T-cell (primary cell): ENCODE measurements at places on chromosomes 4 and X. TPM values are rescaled to one million over a fixed set of nuclear protein-coding genes. Genes with fewer than 3 reads are reported as not detected.

The POU4F2 gene
- total RNA-seq, result not detected

DNA sequence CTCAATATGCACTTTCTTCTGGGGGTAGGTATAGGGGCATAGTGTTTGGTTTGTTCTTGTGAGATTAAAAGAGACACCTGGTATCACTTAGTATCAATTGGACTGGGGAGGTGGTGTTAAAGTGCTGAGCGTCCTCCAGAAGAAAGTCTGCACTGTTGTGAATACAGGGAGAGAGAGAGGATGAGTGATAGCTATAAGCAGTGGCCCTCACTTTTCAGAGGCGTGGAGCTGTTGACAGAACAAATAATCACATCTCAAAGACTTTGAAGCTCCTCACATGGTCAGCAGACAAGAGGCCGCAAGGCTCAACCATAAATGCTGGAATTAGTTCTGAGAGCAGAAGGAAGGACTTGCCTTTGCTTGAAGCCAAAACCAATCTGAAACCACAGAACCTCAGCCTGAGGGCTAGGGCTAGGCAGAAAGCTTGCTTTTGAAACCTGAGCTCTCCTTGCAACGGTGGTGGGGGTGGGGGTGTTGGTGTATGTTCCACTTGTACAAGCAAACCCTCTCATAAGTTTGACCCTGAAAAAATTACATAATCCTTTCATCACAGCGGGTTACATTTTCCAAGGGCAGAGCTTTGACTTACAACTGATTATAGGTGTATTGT lies 123.2 kb upstream of the SCML1 start:
- no peak for DNase-seq
- H3K27me3 ChIP-seq, result no peaks in the 10 kb centered on the region
- H3K36me3 ChIP-seq, result no peaks in the 10 kb centered on the region
- H3K4me3 ChIP-seq, result no peak overlapping the region

DNA sequence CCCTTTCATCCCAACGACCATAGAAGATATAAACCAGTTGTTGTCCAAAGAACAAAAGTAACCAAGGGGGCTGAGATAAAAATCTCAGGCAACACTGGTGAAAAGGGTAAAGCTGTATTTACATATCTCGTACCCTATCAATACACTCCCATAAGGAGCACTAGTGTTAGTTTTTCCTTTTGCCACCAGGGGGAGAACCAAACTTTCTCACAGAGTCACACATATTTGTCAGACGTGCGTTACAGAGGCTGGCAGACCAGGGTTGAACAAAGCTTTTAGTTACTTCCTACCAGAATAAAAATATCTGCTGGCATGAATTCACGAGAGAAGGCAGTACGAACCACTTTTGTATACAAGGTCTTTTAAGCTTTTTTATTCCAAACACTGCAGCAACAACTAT lies 88.3 kb downstream of the AMELX start:
- no peak for DNase-seq
- H3K36me3 ChIP-seq, result no peaks in the 10 kb centered on the region
- no peak overlapping the region for H3K27ac ChIP-seq

GRCh38 chr4:118718511-118719170 lies 33.4 kb downstream of the METTL14 start:
- H3K27ac ChIP-seq, result no peak overlapping the region
- H3K27me3 ChIP-seq, result no peaks in the 10 kb centered on the region
- H3K4me1 ChIP-seq, result no peaks in the 10 kb centered on the region
- DNase-seq, result no peak

- H3K27ac ChIP-seq, result no peak overlapping the region
- H3K36me3 ChIP-seq, result no peaks in the 10 kb centered on the region
- H3K27me3 ChIP-seq, result no peaks in the 10 kb centered on the region
- H3K4me3 ChIP-seq, result no peak overlapping the region
- no peak for DNase-seq
These were observed 11.6 kb downstream of the ARSF start for GRCh38 chrX:3052860-3053259.

DNA sequence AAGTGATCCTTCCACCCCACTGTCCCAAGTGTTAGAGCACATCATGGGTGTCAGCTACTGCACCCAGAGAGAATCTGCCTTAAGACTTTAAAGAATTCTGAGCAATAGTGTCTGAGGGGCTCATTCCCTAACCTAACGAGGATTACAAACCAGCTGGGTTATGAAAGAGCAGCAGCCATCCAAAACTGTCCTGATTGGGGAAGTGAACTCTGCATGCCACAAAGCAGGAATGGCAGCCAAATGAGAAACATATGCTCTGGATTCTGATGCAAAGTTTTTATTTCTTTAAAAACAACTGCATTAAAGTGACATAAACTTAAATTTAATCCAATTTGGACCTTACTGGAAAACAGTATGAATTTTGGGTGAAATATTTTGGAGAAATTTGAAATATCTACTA lies 103.2 kb downstream of the ANXA3 start:
- peaks cover 19% of the 10 kb centered on the region for H3K4me1 ChIP-seq
- no peak overlapping the region for H3K27ac ChIP-seq
- H3K36me3 ChIP-seq, result no peaks in the 10 kb centered on the region
- DNase-seq, result no peak
- no peak overlapping the region for H3K4me3 ChIP-seq

The PRDX4 gene
- 8.4 TPM for total RNA-seq

DNA sequence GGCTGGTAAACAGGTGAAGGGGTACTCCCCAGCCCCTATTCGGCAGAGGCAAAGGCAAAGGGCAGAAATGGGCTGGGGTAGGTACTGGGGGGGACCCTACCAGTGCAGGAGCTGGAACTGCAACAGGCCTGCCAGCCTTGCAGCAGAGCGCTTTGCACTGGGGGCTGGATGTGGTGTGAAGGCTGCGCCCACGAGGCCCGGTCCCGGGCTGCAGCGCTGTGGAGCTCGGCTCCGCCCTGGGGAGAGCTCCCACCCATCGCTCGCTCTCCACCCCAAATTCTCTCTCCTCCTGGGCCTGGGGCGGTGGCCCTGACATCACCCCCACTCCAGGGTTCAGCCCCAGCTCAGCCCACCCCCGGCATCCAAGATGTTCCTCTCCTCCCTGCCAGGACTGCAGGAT lies 24.2 kb downstream of the IQSEC2 start:
- H3K4me1 ChIP-seq, result no peaks in the 10 kb centered on the region
- no peaks in the 10 kb centered on the region for H3K36me3 ChIP-seq
- DNase-seq, result no peak
- no peak overlapping the region for H3K4me3 ChIP-seq
- no peak overlapping the region for H3K27ac ChIP-seq

GRCh38 chr4:173699841-173700475 lies 169.9 kb upstream of the HAND2 start:
- no peaks in the 10 kb centered on the region for H3K27me3 ChIP-seq
- no peaks in the 10 kb centered on the region for H3K36me3 ChIP-seq
- H3K4me3 ChIP-seq, result no peak overlapping the region
- H3K4me1 ChIP-seq, result no peaks in the 10 kb centered on the region
- no peak overlapping the region for H3K27ac ChIP-seq

The SORBS2 gene
- total RNA-seq, result 0.15 TPM

DNA sequence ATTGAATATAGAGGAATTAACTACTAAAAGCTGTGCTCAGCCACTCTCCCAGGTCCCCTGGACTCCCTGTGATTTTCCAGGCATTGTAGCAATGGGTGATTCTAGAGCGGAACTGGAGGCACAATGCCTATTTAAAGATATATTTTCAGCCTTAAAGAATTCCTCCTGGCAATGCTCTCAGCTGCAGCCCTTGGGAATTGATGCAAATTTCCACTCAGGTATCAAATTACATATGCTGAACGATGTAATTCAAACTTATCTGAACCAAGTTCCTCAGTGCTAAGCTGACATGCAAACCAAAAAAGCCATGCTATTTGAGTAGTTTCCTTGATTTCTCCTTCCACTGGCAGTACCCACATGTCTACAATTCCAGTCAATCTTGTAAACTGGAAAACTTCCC lies 86.3 kb upstream of the GABRA3 start:
- no peak overlapping the region for H3K4me3 ChIP-seq
- H3K36me3 ChIP-seq, result no peaks in the 10 kb centered on the region
- no peaks in the 10 kb centered on the region for H3K27me3 ChIP-seq
- H3K27ac ChIP-seq, result no peak overlapping the region
- H3K4me1 ChIP-seq, result no peaks in the 10 kb centered on the region

The FBXO8 gene
- total RNA-seq, result 19.5 TPM

GRCh38 chr4:145195167-145195952 lies 15.0 kb upstream of the OTUD4 start:
- no peaks in the 10 kb centered on the region for H3K27me3 ChIP-seq
- no peaks in the 10 kb centered on the region for H3K36me3 ChIP-seq
- H3K4me1 ChIP-seq, result no peaks in the 10 kb centered on the region
- DNase-seq, result no peak
- no peak overlapping the region for H3K4me3 ChIP-seq

DNA sequence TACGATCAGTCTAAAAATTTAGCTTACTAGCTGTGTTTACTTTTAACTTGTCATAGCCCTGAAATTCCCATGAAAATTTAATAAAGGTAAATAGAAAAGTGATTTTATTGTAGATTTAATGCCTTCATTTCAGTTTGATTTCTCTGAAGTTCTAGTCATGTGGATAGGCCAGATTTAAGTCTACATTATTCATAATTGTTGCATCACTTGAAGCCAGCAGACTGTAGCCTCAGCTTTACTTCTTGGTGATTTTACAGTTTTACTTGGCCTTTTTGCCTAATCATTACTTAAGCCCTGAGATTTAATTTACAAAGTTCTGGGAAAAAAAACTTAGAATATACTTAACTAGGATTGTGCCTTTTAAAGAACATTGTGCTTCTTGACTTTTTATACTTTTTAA lies 73.5 kb upstream of the FHDC1 start:
- H3K27me3 ChIP-seq, result no peaks in the 10 kb centered on the region
- H3K36me3 ChIP-seq, result no peaks in the 10 kb centered on the region
- H3K4me1 ChIP-seq, result no peaks in the 10 kb centered on the region
- DNase-seq, result no peak

DNA sequence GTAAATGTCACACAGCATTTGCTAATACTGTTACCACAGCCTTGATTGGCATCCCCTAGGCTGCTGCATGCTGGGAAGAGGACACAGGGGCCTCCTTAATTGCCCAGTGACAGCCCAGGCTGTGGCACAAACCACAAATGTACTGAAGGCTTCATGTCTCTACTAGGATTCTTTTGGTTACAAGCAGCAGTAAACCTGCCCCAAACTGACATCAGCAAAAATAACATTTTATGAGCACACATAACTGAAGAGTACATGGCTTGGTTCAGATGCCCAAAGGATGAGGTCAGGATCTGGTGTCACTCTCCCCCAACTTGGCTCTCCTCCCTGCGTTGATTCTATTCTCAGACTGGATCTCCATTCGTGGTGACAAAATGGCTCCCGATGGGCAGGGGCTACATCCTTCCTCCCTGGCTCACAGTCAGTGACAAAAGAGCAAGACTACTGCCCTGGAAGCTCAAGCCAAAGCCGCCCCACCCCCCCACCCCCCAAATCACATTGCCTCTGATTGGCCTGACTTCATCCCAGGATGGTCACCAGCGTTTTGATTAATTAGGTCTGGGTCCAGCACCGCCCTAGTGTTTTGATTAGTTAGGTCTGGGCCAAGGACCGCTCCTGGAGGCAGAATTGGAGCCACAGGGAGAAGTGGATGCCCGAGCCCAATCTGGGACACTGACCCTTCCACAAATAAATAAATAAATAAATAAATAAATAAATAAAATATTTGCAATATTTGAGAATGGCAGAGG lies 180.5 kb upstream of the RBPJ start:
- H3K4me3 ChIP-seq, result no peak overlapping the region
- H3K4me1 ChIP-seq, result no peaks in the 10 kb centered on the region
- DNase-seq, result no peak
- no peaks in the 10 kb centered on the region for H3K36me3 ChIP-seq

The CEP44 gene
- 18.8 TPM for total RNA-seq

The S100G gene
- total RNA-seq, result not detected

DNA sequence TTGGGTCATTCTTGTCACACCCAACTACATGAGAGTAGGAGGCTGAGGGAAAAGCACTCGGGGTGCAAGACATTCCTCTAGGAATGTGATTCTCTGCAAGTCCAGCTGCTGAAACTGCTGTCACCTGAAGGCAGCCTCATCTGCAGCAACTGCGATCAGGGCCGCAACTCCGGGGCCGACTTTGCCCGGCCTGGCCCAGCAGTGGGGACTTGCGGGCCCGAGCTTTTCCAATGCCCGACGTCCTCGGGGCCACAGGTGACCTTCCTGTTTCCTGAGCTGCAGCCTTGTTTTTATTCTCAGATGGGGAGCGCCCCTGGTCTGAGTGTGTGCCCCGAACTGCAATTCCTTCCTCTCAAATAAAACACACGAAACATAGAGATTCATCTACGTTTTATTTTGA lies 104.7 kb upstream of the NKX1-1 start:
- H3K27ac ChIP-seq, result no peak overlapping the region
- no peak overlapping the region for H3K4me3 ChIP-seq
- H3K4me1 ChIP-seq, result peaks cover 4% of the 10 kb centered on the region
- H3K36me3 ChIP-seq, result no peaks in the 10 kb centered on the region
- H3K27me3 ChIP-seq, result no peaks in the 10 kb centered on the region

The FAM53A gene
- total RNA-seq, result 2.3 TPM

GRCh38 chr4:1776521-1777161 lies 16.5 kb upstream of the FGFR3 start:
- DNase-seq, result no peak
- H3K27me3 ChIP-seq, result no peaks in the 10 kb centered on the region
- peaks cover 2% of the 10 kb centered on the region for H3K4me1 ChIP-seq
- H3K4me3 ChIP-seq, result no peak overlapping the region

The EGFL6 gene
- not detected for total RNA-seq

GRCh38 chr4:152106113-152106763 lies 345.4 kb upstream of the GATB start:
- H3K4me3 ChIP-seq, result no peak overlapping the region
- DNase-seq, result no peak
- peaks cover 37% of the 10 kb centered on the region for H3K4me1 ChIP-seq
- no peaks in the 10 kb centered on the region for H3K36me3 ChIP-seq
- peak overlapping the region; percentile 13 for H3K27ac ChIP-seq
- no peaks in the 10 kb centered on the region for H3K27me3 ChIP-seq

The MAGEE1 gene
- 10.2 TPM for total RNA-seq

The EVC2 gene
- 1.1 TPM for total RNA-seq

DNA sequence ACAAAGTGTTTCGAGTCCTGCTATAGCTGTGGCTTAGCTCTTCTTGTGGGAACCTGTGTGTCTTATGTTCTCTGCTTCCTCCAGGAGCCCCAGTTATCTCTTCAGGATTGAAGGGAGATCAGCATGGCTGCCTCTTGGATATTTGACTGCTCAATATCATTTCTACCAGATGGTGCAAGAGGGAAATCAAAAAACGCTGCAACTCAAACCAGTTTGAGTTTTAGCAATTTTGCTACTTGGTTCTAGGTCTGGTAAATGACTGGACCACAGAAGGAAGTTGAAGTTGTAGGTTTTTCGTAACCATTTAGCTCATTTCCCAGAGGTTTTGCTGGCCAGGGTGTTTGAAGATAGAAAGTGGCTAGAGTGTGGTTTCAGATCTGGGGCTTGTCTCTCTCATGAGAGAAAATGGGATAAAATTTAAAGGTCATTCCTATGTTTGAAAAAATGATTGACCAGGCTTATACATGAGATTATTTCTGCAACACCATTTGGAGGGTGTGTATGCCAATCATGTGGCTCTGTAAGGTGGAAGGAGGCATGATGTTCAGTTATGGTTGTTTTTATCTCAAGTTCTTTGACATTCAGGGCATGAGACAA lies 210.4 kb downstream of the SPRY1 start:
- peaks cover 13% of the 10 kb centered on the region for H3K4me1 ChIP-seq
- DNase-seq, result no peak
- H3K27me3 ChIP-seq, result no peaks in the 10 kb centered on the region
- H3K27ac ChIP-seq, result no peak overlapping the region

GRCh38 chr4:154511981-154512380 lies 20.4 kb upstream of the DCHS2 start:
- no peaks in the 10 kb centered on the region for H3K27me3 ChIP-seq
- H3K36me3 ChIP-seq, result no peaks in the 10 kb centered on the region
- no peaks in the 10 kb centered on the region for H3K4me1 ChIP-seq
- no peak overlapping the region for H3K4me3 ChIP-seq

The INPP4B gene
- total RNA-seq, result 47.4 TPM
